ENCODE measurements at places on chromosomes 7 and 10.

DNA sequence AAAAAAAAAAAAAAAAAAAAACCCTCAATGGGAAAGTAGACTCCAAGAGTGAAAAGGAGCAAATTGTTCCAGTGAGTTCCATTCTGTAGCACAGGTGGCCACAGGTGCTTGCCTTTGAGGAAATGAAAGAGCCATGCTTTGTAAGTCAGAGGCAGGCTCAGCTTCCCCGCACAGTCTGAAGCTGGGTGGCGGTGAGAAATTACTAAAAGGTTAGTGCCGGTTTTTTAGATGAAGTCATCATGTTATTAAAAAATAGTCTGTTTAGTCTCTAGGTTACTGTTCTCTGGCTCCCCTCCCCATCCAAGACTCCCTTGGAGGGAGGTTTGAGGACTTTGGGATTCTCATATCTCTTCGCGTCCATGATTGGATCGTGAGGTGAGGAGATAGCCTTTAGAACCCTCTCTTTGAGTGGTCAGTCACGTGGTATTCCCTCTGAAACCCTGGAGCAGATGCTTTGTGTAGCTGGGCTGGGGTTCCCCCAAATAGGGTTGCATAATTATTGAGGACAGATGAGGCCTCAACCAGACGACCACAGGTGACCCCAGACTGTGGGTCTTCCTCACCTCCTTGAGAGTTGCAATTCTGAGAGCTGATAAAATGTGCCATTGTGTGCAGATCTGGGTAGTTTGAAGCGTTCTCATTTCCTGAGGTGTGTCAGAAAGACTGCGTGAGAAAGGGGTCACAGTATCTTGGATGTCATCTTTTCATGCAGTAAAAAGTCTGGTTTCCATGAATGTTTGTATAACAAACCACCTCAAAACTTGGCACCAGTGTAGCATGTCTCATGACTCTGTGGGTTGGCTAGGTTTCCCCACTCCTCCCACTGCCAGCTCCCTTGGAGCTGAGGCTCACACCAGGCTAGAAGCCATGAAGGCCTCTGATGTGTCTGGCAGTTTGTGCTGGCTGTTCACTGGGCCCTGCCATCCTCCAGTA lies 27.1 kb downstream of the OGDH start:
- DNase-seq, result no peak

DNA sequence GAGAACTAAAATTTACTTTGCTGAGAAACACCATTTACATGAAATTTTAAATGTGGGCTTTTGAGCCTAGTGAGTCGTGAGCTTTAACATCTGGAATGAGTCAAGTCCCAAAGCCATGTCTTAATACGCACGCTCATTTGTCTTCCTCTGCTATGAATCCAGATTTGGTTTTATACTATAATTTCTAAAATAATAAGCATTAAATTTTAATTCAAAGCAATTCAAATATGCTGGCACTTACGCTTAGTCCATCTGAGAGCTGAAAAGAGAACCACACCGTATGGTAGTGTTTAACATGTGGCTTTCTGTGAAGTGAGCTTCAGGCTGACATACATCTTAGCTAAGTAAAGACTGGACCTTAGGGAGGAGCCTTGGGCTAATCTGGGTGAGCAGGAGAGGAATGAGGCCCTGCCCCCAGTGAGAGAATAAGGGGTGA lies 52.2 kb downstream of the CUBN start:
- no peak for DNase-seq

DNA sequence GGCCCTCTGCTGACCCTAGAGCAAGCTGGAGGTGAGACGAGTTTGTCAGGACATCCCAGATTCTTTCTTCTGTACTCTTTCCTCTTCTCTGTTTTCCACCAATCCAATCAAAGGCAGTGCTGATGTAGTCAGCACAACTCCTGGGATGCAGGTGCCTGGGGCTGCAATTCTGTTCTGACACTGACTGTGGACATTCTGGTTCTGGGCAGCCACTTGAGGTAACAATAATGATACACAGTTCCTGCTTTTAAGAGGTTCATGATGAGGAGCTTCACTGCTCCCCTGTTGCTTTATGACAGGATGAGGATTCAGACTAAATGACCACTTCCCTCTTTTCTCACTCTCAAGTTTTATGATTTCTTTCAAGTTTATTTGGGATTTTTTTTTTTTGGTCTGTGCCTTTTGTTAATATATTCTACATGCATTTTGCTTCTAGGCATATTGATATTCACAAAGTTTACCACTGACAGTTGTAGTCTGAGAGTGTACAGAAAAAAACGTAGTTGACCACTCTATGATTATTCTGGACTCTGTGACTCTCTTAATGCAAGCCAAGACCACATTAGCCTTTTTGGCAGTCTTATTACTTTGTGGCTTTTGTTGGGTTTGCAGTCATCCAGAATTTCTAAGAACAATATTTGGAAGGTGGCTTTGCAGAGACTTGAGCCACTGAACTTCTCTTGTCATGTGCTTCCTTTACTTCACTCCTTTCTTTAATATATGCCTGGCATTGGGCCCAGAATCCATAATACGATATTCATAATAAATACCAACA lies 247.6 kb downstream of the AUTS2 start:
- DNase-seq, result no peak

DNA sequence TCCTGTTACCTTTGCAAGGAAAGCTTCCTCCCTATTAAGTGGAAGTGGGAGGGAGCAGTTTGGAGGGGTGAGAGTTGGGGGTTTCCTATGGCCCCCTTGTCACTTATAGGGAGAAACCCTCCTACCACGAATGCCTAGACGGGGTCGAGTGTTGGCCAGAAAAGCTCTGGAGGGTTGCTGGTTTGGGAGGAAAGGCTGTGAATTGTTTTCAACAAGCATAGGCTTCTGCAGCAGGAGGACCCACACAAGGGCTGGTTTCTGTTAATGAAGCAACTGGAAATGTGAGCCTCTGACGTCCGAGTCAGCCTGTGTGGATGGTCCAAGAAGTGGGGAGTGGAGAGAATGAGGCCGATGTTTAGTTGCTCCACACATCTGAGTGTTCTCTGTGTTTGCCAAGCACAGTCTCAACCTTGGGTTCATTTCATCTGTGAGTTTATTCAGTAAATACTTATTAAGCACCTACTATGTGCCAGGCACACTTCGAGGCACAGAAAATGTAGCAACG lies 37.3 kb upstream of the LEP start:
- DNase-seq, result no peak

GRCh38 chr7:103990991-103991390 lies 1.5 kb upstream of the RELN start:
- no peak for DNase-seq

DNA sequence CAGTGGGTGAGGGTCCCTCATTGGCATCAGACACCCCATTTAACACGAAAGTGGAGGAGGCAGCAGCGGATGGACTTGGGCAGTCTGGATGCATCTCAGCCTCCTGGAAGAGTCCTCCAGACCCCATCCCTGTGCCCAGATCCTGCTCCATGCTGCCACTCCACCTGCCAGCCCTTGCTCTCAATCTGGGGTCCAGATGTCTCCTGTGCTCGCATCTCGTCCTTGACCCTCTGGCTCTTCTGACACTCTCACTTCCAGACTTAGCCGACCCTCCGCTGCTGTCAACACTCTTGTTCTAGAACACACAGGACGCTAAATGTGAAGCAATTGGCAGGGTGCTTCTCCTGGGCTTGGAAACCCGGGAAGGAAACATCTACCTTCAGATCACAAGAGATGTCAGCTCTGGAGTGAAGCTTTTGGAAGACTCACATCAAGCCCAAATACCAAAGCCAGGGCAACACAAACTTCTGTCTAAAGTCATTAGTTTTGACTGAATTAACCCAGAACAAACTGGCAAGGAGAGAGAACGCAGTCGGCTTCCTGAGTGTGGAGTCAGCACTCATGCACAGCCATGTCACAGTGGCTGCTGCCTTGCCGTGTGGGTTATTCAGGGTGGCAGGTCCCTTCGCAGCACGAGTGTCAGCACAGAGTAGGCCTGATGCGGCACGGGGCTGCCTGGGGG lies 379.1 kb downstream of the TCERG1L start:
- no peak for DNase-seq

GRCh38 chr7:25478925-25479324 lies 250.6 kb upstream of the NPVF start:
- no peak for DNase-seq

DNA sequence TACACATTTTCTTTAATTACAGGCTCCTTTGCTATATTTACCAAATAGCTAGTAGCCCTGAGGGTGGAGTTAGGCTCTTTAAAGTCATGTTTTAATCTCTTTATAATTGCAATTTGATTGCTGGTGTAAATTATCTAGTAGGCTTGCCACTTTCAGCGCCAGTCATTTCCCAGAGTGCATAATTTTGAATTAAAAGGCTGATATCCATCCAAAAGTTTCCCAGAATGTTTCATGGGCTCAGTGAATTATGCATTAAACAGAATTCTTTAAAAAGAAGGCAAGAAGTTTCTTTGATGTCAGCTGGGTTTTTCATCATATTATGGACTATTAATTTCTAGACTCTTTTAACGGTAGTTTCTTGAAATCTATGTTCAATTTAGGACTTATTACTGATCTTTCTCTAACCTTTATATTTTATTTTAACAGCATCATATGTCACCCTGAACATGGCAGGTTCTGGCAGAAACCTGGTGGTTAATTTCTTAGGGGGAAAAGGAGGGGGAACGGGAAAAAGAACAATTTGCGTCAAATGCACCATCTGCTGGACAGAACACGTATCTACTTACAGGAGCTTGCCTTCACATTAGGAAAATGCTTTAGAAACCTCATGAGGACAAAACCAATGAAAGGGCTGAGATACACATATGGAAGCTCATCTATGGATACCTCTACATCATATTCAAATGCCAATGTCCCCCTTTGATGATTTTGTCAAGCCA lies 171.1 kb downstream of the GRM3 start:
- DNase-seq, result no peak

GRCh38 chr7:45873355-45873754 lies 473 bp upstream of the CCDC201 start:
- DNase-seq, result no peak

GRCh38 chr7:158683541-158683940 lies 21.1 kb downstream of the NCAPG2 start:
- DNase-seq, result no peak

- no peak for DNase-seq
Observed at GRCh38 chr10:30057421-30057841, 2.0 kb downstream of the JCAD start.

GRCh38 chr10:47359101-47359500 lies 10.9 kb downstream of the RBP3 start:
- no peak for DNase-seq

- no peak for DNase-seq
Observed at GRCh38 chr10:58275908-58276307, 6.9 kb downstream of the CISD1 start.

All from keratinocyte (primary cell).